SHP77 treated with DMSO at 0.1 percent for 48 hours (cell line): ENCODE measurements at places on chromosomes 13 and 19.

DNA sequence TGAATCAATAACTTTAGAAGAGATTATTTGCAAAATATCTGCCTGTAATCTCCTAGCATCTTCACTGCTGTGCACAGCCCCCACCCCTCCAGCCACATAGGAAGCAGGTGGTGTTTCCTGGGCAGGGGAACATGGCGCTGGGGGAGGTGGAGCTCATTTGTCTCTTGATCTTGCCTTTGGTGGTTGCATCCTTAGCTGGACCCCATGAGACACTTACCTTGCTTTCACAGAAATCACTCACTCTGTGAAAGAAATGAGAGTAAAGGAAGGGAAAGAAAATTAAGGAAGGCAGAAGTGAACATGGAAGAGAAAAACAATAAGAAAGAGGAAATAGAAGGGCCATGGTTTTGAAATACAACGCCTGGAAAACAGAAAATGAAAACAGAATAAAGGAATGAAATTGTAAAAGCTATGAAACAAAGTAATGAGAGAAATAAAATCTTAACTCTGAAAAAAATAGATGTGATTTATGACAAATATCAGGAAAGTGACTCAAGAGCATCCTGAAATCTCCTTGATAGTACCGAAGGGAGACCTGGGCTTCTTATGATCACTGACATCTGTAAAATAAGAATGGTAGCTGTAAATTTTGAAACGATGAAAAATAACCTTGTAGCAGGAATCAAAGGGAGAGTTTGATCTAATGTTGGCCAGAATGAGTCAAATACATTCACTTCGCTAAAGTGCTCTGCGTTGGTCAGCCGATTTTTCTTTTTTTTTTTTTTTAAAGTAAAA, 17.2 kb upstream of the RNASEH2B start:
- DNase-seq, result no peak

DNA sequence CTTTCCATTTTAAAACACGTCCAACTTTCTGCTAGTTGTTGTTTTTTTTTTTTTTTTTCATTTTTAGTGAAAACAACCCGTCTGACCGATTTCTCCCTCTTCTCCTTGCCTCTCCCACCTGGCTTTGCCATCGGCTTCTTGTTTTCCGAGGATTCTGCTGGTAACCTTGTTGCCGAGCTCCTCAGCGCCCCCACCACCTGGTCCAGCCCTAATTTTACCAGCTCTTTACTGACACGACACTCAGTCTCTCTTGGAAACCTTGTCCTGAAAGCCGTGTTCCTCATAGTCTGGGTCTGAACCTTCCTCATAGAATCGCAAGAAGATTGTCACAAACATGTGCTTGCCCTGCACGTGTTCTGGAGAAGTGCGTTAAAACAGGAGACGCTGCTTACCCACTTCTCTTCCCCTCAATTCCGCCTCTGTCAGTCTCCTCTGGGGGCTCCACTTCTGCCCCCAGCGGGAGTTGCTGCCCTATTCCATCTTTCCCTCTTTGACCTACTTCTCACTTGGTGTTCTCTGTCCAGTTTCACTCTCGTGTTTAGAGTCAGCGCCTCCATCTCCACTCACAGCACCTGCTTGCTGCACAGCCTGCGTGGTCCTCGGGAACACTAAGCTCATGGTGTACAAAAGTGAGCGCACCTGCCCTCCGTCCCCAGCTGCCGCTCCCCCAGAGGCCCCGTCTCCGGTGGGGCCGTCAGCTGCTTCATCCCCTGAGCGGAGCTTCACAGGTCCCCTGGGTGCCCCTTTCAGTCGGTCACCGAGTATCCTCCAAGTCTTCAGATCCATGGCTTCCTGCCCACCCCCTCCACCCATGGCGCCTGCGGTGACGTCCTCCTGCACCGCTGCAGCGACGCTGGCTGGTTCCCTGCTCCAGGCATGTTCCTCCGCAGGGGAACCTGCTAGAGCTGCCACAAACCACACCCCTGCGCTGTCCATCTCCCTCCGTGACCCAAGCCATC, 65.1 kb downstream of the TM9SF2 start:
- no peak for DNase-seq

GRCh38 chr13:101346161-101346560, 70.1 kb downstream of the NALCN start:
- DNase-seq, result no peak

- DNase-seq, result no peak
These were observed 2.9 kb downstream of the CGB3 start for GRCh38 chr19:49020931-49021895.

- no peak for DNase-seq
These were observed 36.6 kb downstream of the MYCBP2 start for GRCh38 chr13:77290342-77290741.

DNA sequence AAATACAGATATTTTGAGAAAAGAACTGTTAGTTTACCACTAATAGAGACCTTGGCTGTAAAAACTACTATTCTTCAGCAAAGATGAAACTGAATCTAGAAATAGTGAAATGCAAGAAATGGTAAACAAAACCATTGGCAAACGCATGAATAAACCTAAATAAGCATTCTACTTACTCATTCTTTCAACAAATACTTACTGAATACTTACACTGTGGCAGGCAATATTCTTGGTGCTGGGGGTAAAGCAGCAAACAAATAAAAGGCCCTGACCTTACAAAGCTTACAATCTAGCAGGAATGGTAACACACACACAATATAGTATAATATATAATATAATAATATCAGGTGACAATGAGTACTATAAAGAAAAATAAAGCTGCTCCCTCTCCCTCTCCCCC, 38.7 kb downstream of the KATNAL1 start:
- no peak for DNase-seq

DNA sequence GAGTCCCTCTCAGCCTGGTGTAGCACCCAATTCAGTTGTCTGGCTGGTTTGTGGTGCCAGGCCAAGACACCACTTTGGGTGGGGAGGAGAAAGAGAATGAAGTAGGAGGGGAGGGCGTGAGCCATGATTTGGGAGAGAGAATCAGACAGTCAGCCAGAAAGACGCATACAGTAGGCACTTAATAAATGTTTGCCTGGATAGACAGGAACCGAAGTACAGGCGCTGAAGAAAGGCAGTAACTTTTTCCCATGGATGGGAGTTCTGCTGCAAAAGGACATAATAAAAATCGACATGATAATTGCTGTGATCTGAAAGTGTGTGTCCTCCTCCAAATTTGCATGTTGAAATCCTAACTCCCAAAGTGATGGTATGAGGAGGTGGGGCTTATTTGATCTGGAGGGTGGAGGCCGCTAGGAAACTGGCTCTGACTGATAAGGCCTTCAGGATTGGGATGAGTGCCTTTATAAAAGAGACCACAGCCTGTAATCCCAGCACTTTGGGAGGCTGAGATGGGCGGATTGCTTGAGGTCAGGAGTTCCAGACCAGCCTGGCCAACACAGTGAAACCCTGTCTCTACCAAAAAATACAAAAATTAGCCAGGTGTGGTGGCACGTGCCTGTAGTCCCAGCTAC, 38.4 kb upstream of the PDCD5 start:
- DNase-seq, result no peak

GRCh38 chr19:55225415-55225958, 3.1 kb downstream of the TMEM86B start:
- no peak for DNase-seq

DNA sequence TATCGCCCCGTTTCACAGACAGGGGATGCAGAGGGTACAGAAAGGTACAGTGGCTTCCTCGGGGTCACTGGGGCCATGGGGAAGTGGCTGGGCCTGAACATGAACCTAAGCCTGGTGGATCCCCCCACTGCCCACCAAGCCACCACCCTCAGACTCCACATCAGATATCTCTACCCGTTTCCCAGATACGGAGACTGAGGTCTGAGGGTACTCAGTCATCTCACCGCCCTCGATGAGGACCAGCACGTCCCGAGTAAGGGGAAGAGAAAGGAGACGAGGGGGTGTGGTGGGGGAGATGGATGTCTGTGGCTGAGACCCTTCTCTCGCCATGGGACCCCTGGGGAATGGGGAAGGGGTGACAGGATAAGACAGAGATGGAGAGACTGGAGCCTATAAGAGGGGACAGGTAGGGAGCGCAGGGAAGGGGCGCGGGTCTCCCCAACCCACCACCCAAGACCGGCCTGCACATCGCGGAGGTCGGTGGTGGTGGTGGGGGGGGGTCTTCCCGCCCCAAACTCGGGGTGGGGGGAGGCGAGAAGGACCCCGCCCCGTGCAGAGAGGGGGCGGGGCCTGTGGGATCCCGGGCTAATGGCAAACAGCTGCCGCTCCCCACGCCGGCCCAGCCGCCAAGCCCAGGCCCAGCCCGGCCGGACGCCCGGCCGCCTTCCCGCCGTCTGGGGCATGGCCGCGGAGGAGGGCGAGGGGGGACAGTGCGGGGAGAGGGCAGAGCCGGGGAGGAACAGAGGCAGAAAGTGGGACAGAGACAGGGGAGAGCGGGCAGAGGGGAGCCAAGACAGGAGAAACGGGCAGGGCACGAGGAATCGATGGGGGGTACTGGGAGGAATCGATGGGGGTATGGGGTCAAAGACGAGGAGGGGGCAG, 698 bp downstream of the KANK2 start:
- no peak for DNase-seq

- DNase-seq, result peak; percentile 97
These were observed 1.5 kb upstream of the ECSIT start for GRCh38 chr19:11530432-11530831.

GRCh38 chr19:18446145-18446810, 8.3 kb upstream of the ISYNA1 start:
- DNase-seq, result no peak

- no peak for DNase-seq
These were observed 23.6 kb upstream of the LSM14A start for GRCh38 chr19:34148658-34149185.

DNA sequence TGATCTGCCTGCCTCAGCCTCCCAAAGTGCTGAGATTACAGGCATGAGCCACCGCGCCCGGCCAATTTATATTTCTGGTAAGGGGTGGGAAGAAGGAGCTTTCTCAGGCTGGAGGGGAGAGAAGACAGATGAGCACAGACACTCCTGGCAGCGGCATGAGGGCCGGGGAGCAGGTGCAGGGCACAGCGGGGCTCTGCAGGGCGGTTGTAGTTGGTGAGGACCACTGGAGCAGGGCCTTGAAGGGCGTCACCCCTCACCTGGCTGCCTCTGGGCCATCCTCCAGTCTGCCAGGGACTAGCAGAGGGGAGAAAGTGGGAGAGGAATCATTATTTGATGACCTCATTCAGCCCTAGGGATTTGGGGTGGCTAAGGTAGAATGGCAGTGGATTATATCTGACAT, 8.6 kb upstream of the CSNK1G2 start:
- DNase-seq, result no peak

DNA sequence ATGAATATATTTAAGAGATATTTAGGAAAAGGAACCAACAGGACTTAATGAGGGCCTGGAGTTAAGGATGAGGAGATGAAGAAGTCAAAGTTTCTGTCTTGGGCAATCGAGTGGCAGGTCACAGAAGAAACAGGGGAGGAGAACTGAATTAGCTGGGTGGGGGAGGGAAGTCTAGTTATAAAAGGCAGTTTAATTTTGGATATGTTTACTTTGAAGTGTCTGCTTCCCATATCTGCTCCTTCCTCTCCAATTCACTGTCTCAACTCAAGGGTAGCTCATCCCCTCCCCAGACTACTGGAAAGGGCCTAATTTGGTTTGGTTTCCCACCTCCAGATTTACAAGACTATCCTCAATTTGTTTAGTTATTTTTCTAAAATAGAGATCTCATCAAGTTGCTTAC, 195.9 kb downstream of the VWA8 start:
- no peak for DNase-seq

DNA sequence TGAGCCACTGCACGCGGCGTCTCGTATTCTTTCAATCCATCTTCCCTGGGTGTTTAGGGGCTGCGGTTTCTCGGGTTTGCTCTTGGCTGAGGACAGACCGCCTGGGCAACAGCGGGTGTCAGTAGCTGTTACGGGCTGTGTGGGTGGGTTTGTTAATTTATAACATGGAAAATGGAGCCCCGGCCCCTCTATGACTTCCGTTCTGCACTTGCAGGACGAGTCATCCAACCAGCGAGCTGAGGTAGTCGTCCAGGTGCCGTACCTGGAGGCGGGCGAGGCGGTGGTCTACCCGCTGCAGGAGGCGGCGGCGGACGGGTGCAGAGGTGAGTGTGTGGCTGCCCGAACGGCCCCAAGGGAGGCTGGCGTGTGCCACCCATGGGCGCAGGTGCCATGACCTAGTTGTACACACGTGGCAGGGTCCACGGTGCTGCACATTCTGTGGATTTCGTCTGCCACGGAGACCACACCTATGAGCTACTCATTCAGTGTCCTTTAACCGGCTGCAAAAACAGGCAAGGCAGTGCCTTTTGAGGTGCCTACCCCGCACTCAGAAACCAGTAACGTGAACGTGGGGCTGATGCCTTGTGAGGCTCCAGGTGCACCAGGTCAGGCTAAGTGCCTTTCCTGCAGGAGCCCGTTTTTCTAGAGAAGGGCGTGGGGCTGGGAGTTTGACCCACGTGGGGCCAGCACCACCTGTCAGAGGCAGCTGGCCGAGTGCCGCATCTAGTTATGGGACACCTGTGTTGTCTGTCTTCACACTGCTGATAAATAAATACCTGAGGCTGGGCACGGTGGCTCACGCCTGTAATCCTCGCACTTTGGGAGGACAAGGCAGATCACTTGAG, 10.9 kb downstream of the POLR2E start:
- no peak for DNase-seq

GRCh38 chr13:52651897-52652195, 790 bp upstream of the SUGT1 start:
- DNase-seq, result no peak

DNA sequence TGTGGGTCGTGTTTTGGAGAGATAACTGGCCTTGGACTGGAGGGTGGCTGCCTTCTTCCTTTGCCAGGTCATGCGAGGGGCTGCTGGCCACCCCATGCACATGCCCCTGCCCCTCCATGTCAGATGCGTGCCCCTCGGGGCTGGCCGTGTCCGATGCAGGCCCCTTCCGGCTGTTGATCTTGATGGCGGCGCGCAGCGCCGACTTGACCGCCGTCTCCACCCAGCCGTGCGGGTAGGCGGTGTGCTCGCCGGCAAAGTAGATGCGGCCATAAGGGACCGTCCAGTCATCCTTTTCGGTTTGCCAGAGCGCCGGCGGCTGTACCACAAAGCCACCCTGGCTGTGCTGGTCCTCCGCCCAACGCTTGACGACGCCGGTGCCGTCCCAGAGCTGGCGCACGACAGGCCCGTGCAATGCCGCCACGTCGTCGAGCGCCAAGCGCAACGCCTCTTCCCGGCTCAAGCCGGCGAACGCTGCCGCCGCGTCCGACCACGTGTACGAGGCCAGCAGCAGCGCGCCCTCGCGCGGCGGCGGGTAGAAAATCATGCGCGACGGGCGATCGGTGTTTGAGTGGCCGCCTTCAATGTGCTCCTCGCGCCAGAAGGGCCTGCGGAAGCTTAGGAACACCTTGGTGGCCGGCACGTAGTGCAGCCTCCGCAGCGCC, 6.9 kb downstream of the IL4I1 start:
- DNase-seq, result no peak

- DNase-seq, result no peak
These were observed 104.5 kb upstream of the SLC15A1 start for GRCh38 chr13:98856983-98857382.

DNA sequence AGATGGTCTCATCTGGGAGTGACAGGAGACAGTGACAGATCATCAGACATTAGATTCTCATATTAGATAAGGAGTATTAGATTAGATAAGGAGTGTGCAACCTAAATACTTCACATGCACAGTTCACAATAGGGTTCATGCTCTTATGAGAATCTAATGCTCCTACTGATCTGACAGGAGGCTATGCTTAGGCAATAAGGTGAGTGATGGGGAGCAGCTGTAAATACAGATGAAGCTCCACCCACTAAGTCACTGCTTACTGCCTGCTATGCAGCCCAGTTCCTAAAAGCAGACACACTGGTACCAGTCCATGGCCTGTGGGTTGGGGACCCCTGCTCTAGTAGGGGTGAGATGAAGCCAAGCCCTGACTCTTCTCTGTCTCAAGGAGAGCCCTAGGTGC, 10.0 kb upstream of the IGFL3 start:
- peak; percentile 36 for DNase-seq

GRCh38 chr13:74644229-74644628, 510.0 kb upstream of the KLF12 start:
- no peak for DNase-seq
